ENCODE measurements at places on chromosomes 13 and 19. TPM values are rescaled to one million over a fixed set of nuclear protein-coding genes. Genes with fewer than 3 reads are reported as not detected.

The PSG1 gene
- total RNA-seq, result 0.22 TPM

The CCDC70 gene
- total RNA-seq, result not detected

The KLK11 gene
- total RNA-seq, result not detected

The ZNF568 gene
- 1.1 TPM for total RNA-seq

The RASL11A gene
- total RNA-seq, result 3.3 TPM

The TSHZ3 gene
- 3.5 TPM for total RNA-seq

The CDADC1 gene
- 10.6 TPM for total RNA-seq

The NOTCH3 gene
- 8.7 TPM for total RNA-seq

The CATSPERD gene
- not detected for total RNA-seq

The BORA gene
- total RNA-seq, result 6.7 TPM

The C19orf85 gene
- total RNA-seq, result not detected

The TIMM50 gene
- 226 TPM for total RNA-seq

The PRR19 gene
- total RNA-seq, result 4.9 TPM

The SEMA6B gene
- 6.7 TPM for total RNA-seq

The OVOL3 gene
- total RNA-seq, result 0.23 TPM

The EFNA2 gene
- total RNA-seq, result 2.9 TPM

The SIGLEC11 gene
- total RNA-seq, result not detected

The SIGLECL1 gene
- total RNA-seq, result not detected

The MEX3D gene
- 15.2 TPM for total RNA-seq

The TTC9B gene
- total RNA-seq, result 0.34 TPM
